Pancreas (tissue), 10 donors: ENCODE measurements at places on chromosomes 6 and 20. TPM values are rescaled to one million over a fixed set of nuclear protein-coding genes. Genes with fewer than 3 reads are reported as not detected.

GRCh38 chr6:154569156-154569862 is 58.8 kb upstream of the CNKSR3 start:
- H3K36me3 ChIP-seq = no peaks in the 10 kb centered on the region
- no peaks in the 10 kb centered on the region for H3K4me1 ChIP-seq
- no peak overlapping the region for H3K4me3 ChIP-seq
- H3K27ac ChIP-seq = no peak overlapping the region

The TPBG gene
- total RNA-seq = 3.0 TPM

GRCh38 chr6:57435475-57436160 is 118.2 kb downstream of the PRIM2 start:
- DNase-seq = no peak
- no peaks in the 10 kb centered on the region for H3K27me3 ChIP-seq
- H3K4me3 ChIP-seq = no peak overlapping the region
- H3K36me3 ChIP-seq = no peaks in the 10 kb centered on the region
- no peak overlapping the region for H3K27ac ChIP-seq
- H3K4me1 ChIP-seq = peaks cover 5% of the 10 kb centered on the region

DNA sequence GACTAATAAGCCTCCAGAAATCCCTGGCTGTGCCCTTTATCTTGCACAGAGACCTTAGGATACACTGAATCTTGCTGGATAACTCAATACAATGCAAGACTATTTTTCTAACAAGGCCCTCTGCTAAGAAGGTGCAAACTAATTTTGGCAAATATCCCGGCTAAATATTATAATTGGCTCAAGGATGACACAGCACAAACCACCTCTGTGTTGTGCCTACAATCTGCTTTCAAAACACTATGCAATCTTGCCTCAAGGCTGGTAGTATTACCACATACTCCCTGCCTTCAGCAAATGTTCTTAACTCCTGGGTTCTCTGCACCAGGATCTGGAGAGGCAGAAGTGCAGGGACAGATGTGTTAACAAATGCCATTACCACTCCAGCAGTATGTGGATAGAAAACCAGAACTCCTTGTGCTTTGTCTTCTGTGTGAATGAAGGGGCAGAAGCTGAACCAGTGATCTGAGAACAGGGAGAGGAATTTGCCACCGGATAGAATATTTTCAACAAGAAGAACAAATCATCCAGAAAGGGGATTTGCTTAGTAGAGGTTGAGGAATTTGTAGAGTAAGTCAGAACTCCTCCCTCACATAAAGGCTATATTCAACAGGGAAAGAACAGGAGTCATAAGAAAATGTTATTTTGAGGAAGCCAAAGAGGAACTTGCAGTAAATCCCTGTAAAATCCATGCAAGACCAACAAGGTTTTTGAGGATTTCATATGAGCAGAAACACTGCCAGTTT is 74.1 kb upstream of the SLC4A11 start:
- H3K27ac ChIP-seq = peak overlapping the region; percentile 37
- DNase-seq = no peak
- no peaks in the 10 kb centered on the region for H3K36me3 ChIP-seq
- no peak overlapping the region for H3K4me3 ChIP-seq

The CDH4 gene
- 0.28 TPM for total RNA-seq

The TRAPPC3L gene
- not detected for total RNA-seq

GRCh38 chr20:52616629-52617028 is 355.5 kb upstream of the TSHZ2 start:
- peaks cover 10% of the 10 kb centered on the region for H3K27me3 ChIP-seq
- no peak overlapping the region for H3K27ac ChIP-seq
- no peaks in the 10 kb centered on the region for H3K4me1 ChIP-seq

The SLC44A4 gene
- 13.0 TPM for total RNA-seq

GRCh38 chr20:32893263-32894025 is 34.7 kb downstream of the EFCAB8 start:
- no peaks in the 10 kb centered on the region for H3K4me1 ChIP-seq
- DNase-seq = no peak
- H3K27ac ChIP-seq = no peak overlapping the region
- no peaks in the 10 kb centered on the region for H3K36me3 ChIP-seq

GRCh38 chr6:134690048-134690447 is 259.9 kb downstream of the ALDH8A1 start:
- H3K4me1 ChIP-seq = no peaks in the 10 kb centered on the region
- H3K36me3 ChIP-seq = no peaks in the 10 kb centered on the region
- H3K4me3 ChIP-seq = no peak overlapping the region
- no peak for DNase-seq
- H3K27ac ChIP-seq = no peak overlapping the region

- no peaks in the 10 kb centered on the region for H3K4me1 ChIP-seq
- H3K4me3 ChIP-seq = no peak overlapping the region
- no peaks in the 10 kb centered on the region for H3K36me3 ChIP-seq
- no peak for DNase-seq
- H3K27me3 ChIP-seq = no peaks in the 10 kb centered on the region
- no peak overlapping the region for H3K27ac ChIP-seq
Measured at GRCh38 chr6:23696992-23697391, 429.0 kb upstream of the NRSN1 start.

DNA sequence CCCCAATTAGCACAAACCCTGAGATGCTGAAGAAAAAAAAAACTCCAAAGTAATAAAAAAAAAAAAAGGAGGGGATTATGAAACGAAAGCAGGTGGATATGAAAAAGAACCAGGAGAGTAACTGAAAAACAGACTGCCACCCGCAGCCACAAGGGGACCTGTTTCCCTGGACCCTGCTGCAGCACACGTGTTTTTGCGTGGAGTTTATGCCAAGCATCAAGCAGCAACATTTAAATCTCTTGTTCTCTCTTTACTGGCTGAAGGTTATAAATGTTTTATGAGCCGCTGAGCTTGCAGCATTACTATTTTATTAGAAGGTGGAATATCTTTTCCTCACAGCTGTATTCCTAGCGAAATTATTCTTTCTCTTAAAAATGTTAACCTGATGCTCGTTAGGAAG is 131.6 kb upstream of the OLIG3 start:
- DNase-seq = no peak
- no peak overlapping the region for H3K4me3 ChIP-seq
- no peaks in the 10 kb centered on the region for H3K4me1 ChIP-seq
- H3K36me3 ChIP-seq = no peaks in the 10 kb centered on the region
- no peak overlapping the region for H3K27ac ChIP-seq
- H3K27me3 ChIP-seq = no peaks in the 10 kb centered on the region

DNA sequence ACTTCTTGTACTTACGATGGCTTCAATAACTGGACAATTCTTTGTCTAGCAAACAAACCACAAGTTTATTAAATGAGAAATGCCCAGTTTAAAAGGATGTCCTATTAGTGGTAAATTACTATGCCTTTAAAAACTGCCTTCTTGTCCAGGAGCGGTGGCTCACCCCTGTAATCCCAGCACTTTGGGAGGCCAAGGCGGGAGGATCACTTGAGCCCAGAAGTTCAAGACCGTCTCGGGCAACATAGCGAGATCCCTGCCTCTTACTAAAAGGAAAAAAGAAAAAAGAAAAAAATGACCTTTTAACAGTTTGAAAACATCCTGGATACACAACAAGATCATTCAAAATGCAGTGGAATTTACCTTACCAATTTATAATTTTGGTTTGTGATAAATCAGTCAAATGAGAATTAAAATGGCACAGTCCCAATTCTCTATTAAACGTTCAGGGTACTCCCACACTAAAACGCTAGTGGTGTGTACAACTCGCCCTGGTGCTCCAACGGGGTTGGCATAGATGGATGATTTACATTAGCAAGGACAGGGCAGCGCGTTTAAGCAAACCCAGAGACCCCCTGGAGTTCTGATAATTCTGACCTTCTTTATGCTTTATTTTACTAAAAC is 2.3 kb downstream of the ZBTB2 start:
- H3K4me3 ChIP-seq = peak overlapping the region; percentile 99
- no peaks in the 10 kb centered on the region for H3K27me3 ChIP-seq
- peaks cover 27% of the 10 kb centered on the region for H3K4me1 ChIP-seq
- DNase-seq = no peak

The SLC24A3 gene
- 0.28 TPM for total RNA-seq

DNA sequence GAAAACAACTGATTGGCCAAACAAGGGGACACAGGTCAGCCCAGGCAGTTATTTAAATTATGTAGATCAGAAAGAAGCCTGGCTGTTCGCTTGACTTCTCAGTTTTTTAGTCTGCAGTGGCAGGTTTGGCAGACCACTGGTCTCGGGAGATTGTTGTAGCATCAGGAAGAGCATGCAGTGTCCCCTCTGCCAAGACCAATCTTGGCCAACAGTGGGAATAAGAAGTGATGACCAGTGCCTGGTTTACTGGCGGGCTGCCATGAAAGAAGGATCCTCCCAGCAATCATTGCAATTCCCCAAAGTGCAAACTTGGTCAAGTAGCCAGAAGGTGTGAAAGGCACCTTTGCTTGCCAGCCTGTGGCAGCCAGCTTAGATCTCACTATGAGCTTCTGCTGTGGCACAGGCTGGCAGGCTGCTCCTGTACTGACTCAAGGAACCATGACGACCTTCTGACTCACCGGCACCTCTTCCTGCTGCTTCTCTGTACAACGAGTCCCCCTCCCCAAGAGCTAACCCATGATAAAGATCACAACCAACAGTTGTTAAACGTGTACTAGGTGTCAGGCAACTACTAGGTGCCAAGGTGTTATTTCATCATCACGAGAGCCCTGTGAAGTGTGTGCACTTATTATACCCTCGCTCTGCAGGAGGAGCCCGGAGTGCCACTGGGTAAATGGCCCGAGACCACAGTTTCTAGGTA is 76.8 kb upstream of the DUSP22 start:
- no peaks in the 10 kb centered on the region for H3K27me3 ChIP-seq
- H3K4me3 ChIP-seq = no peak overlapping the region
- no peaks in the 10 kb centered on the region for H3K4me1 ChIP-seq
- H3K36me3 ChIP-seq = no peaks in the 10 kb centered on the region

The SMLR1 gene
- total RNA-seq = not detected

- H3K27ac ChIP-seq = no peak overlapping the region
- no peaks in the 10 kb centered on the region for H3K36me3 ChIP-seq
- no peak for DNase-seq
Measured at GRCh38 chr6:92459606-92460005, 959.8 kb downstream of the EPHA7 start.

The CD40 gene
- 9.5 TPM for total RNA-seq

- H3K4me1 ChIP-seq = no peaks in the 10 kb centered on the region
- H3K4me3 ChIP-seq = no peak overlapping the region
- no peaks in the 10 kb centered on the region for H3K27me3 ChIP-seq
- H3K36me3 ChIP-seq = no peaks in the 10 kb centered on the region
Measured at GRCh38 chr6:24972311-24972958, 36.7 kb upstream of the RIPOR2 start.

The PI3 gene
- 1.9 TPM for total RNA-seq

The OR12D3 gene
- not detected for total RNA-seq

GRCh38 chr6:68652117-68652536 is 17.0 kb downstream of the ADGRB3 start:
- H3K4me1 ChIP-seq = no peaks in the 10 kb centered on the region
- H3K27ac ChIP-seq = no peak overlapping the region
- H3K27me3 ChIP-seq = no peaks in the 10 kb centered on the region

DNA sequence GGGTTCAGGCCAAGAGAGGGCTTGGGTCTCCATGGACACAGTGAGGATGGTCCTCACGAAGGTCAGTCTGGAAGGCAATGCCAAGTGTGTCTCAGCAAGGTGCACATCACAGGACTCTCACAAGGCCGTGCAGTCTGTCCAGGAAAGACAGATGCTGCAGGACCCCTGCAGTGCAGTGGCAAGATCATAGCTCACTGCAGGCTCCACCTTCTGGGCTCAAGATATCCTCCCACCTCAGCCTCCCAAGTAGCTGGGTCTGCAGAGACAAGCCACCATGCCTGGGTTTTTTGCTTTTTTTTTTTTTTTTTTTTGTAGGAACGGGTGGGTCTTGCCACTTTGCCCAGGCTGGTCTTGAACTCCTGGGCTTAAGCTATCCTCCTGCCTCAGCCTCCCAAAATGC is 26.4 kb downstream of the ZMYND8 start:
- H3K27me3 ChIP-seq = no peaks in the 10 kb centered on the region
- peaks cover 25% of the 10 kb centered on the region for H3K4me1 ChIP-seq
- no peak for DNase-seq
- H3K4me3 ChIP-seq = no peak overlapping the region
- no peak overlapping the region for H3K27ac ChIP-seq

DNA sequence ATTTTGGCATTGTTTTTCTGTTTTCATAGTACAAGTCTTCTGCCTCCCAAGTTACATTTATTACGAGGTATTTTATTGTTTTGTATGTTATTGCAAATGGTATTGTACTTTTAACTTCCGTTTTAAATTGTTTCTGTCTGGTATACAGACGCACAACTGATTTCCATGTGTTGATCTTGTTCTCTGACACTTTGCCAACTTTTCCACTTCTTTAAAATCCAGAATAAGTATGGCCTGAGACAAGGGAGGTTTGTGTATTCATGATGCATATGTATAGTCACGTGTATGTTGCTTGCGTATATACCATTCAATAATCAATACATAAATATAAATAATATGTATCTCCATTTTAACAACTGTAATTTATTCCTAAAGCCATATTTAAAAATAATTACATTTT is 41.2 kb downstream of the THBS2 start:
- H3K27ac ChIP-seq = no peak overlapping the region
- DNase-seq = no peak
- H3K27me3 ChIP-seq = no peaks in the 10 kb centered on the region
- peaks cover 9% of the 10 kb centered on the region for H3K4me1 ChIP-seq
- peak overlapping the region; percentile 42 for H3K4me3 ChIP-seq
